ENCODE measurements at places on chromosomes 16 and 17.

- DNase-seq = no peak
Observed at GRCh38 chr17:20116683-20117309, 107.6 kb downstream of the SPECC1 start.

GRCh38 chr16:22977294-22977697, 163.3 kb downstream of the HS3ST2 start:
- no peak for DNase-seq

DNA sequence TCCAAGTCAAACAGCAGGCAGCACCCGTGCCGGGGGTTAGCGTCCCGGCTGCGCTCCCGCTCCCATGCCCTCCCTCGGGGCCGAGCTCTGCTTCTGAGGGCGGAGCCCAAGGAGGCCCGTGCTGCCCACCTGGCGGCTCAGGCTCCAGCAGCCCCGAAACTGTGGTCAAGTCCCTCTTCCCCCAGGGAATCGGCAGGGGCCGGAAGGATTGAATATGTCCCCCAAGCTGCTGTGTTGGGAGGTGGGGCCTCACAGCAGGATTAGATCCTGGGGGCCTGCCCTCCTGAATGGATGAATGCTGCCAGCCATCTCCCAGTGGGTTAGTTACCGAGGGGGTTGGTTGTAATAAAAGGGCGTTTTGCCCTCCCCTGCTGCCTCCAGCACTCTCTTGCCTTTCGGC, 33.9 kb downstream of the MAP2K3 start:
- DNase-seq = no peak

DNA sequence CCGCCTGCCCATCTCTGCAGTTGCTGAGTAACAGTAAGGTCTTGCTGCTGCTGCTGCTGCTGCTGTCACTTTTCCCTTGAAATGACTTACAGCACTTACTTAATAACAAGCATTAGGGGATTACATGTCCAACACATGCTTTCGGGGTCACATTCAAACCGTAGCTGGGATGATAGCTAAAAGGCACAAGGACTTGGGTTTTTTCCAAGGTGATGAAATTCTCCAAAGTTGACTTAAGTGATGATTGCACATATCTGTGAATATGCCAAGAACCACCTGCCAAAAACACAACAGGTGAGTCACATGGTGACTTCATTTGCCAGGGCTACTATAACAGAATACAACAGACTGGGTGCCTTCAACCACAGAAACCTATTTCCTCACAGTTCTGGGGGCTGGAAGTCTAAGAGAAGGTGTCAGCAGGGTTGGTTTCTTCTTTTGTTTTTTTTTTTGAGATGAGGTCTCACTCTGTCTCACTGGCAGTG, 121.9 kb upstream of the TNRC6C start:
- DNase-seq = no peak

GRCh38 chr16:972316-973002, 1.7 kb upstream of the LMF1 start:
- DNase-seq = peak; percentile 92

- DNase-seq = no peak
Observed at GRCh38 chr16:66658143-66658859, 38.2 kb downstream of the CMTM4 start.

- no peak for DNase-seq
Observed at GRCh38 chr16:78200623-78201096, 101.2 kb downstream of the WWOX start.

DNA sequence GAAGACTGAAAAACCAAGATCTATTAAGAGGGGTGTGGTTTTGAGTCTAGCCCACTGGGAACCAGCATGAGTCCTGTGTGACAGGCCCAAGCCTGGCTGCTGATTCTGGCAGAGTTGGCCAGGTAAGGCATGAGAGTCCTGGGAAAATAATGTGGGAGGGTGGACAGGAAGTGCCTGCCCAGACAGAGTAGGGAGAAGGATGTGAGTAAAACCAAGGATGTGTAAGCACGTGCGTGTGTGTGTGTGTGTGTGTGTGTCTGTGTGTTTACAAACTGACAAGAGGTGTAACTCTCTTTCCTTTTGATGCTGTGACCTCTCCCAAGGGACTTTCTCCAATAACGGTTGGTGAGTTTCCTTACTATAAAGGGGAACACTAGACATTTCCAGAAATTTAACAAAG, 15.6 kb upstream of the TEX2 start:
- no peak for DNase-seq
